ENCODE measurements at places on chromosomes 7 and 10. TPM values are rescaled to one million over a fixed set of nuclear protein-coding genes. Genes with fewer than 3 reads are reported as not detected.

The SAMD8 gene
- 28.6 TPM for total RNA-seq

The PPP1R3C gene
- total RNA-seq: 0.12 TPM

The FAM53B gene
- total RNA-seq: 30.0 TPM

DNA sequence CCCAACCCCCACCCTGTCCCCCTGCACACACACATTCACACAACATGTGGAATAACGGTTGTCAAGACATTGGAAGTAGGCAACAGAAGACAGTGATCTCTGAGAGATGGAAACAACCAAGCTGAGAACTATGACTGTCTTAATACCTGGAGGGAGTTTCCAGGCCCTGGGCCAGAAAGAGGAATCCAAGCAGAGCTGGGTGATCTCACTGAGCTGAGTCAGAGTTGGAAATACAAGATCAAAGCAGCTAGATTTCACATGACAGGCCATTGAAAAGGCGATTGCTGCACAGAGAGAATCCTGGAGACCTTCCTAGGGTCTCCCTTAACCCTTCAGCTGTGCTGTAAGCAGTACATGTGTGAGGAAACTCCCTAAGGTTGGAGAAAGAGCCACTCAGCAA lies 165.8 kb upstream of the PRSS1 start:
- DNase-seq: peak; percentile 63

DNA sequence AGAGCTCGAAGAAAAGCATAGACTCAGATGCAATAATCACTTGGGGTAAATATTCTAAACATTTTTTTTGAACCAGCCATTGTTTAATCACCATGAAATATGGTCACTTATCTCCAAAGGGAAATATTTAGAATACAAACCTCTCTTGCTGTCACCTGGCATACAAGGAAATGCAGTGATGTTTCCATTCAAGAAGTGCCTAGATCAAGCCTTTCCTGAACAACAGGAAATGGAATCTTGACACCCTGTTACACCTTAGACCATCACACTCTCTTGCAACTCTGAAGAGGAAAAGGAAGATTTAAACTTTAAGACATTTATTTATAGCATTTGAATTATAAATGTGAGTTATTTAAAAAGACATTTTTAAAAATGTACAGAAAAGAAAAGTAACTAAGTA lies 263.0 kb upstream of the BMPER start:
- DNase-seq: no peak

DNA sequence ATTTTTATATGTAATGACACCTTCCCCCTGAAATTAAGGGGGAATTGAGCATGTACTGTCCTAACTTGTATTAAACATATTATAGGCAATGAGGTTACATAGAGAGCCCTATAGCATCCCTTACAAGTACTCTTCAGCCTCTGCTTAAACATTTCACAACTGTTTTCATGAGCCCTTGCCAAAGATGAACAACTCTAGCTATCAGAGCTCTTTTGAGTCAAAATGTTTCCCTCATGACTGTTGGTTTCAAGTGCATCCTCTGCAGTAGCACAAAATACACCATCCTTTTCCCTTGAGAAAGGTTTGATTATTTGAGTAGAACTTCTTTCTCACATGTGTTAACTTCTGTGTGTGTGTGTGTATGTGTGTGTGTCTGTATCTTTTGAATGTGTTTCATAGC lies 1157.6 kb upstream of the CELF2 start:
- no peak for DNase-seq

GRCh38 chr7:22675421-22675820 lies 51.6 kb upstream of the IL6 start:
- no peak for DNase-seq

GRCh38 chr7:55569269-55569663 lies 3.0 kb downstream of the VOPP1 start:
- no peak for DNase-seq

DNA sequence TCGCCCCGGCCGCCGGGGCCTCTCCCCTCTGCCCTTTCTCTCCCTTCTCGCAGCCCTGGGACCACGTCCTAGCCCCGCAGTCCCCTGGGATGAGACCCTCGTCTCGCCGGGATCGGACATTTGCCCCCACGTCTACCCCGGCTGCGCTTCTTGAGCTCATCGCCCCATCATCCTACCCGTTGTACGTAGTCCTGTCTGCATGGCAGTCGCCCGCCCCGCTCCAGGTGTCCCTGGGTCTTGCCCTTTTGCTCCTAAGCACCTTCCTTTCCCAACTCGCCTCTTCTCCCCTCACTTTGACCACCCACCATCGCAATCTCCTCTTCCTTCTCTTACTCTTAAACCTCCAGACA lies 582 bp downstream of the TPST1 start:
- DNase-seq: no peak

DNA sequence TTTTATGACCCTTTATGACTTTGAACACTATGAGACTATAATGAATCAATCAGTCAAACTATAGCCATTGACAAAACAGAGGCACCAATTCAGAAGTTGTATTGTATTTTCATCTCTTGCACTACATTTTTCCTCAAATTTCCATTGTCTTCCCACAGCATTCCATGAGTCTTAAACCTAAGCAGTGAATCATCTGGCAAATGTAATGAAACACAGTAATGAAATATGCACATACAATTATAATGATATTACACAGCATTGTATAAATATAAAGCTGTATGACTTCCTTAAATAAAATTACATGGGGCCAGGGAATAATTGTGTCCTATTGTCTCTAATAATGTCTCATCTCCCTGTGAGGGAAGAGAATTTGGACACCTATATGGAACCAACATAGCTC lies 45.0 kb downstream of the VWDE start:
- DNase-seq: no peak

Measured in activated T-cell treated with anti-CD3 and anti-CD28 coated beads, Interleukin-2, amount 50 U/mL, for 72 hours (primary cell).